RWPE1 (cell line): ENCODE measurements at places on chromosomes 5 and 9.

GRCh38 chr5:128815201-128815600 is 150.1 kb upstream of the SLC27A6 start:
- DNase-seq = no peak

GRCh38 chr9:350384-350783 is 135.7 kb downstream of the DOCK8 start:
- no peak for DNase-seq

- peak; percentile 46 for DNase-seq
Measured at GRCh38 chr9:76987594-76988200, 31.8 kb upstream of the FOXB2 start.

DNA sequence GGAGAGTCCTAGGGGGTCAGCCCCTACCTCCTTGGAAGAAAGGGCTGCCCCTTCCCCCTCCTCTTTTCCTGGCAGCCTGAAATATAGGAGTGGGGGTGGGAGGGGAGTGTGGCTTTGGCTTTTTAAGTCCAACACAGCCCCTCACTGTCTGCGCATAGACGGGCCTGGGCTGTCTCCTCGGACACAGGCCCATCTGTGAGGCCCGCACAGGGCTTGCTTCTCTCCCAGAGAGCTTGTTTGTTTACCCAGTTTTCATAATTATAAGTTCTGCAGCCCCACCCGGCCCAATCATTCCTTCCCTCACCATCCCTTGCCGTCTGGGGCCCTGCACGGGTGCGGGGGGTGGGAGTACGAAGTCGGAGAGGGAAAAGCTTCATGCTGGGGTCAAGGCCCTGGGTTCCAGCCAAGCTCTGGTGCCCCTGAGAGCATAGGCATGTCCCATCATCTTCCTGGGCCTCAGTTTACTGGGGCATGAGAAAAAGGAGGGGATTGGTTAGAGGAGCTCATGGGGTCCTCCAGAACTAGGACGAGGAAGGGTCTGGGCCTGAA is 54.0 kb upstream of the STXBP1 start:
- DNase-seq = no peak

DNA sequence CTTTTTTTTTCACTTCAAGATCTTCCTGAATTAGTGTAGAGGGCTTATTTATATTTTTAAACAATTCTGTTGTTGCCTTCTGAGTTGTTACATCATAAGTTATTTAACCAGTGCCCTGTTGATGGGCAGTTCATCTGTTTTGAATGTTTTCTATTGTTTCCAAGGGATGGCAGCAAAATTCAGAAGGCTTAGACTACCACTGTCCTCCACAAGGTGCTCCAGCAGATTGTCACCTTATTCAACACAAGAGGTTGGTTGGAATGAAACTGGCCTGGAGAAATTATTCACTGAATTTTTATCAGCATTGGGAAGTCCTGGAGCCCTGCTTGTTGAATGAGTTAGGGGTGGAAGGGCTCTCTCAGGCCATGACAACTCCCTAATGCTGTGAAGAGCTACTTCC is 1.3 kb upstream of the KLHL9 start:
- no peak for DNase-seq

- no peak for DNase-seq
Measured at GRCh38 chr5:164680812-164681520, 1175.5 kb downstream of the MAT2B start.

DNA sequence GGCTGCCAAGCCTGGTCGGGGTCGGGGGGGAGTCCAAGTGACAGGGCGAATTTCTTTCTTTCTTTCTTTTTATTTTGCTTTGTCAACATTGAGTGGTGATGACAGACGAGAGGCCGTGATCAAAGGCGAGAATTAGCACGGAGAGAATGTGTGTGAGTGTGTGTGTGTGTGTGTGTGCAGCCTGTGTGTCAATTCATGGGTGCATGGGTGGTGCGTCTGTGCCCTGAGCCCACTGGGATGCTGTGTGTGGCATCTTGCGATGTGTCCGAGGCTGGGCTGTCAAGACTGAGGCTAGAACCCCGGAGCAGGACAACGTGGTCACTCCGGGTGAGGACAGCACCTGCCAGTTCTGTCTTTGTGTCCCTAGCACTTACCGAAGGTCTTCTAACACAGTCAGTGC is 4.7 kb upstream of the FIBCD1 start:
- DNase-seq = no peak

- no peak for DNase-seq
Measured at GRCh38 chr5:141864371-141865370, 13.5 kb downstream of the PCDH1 start.

GRCh38 chr5:88813805-88814575 is 69.0 kb downstream of the MEF2C start:
- no peak for DNase-seq

- DNase-seq = no peak
Measured at GRCh38 chr9:3629495-3629894, 103.7 kb upstream of the RFX3 start.

- no peak for DNase-seq
Measured at GRCh38 chr5:37665889-37666288, 174.0 kb downstream of the GDNF start.

DNA sequence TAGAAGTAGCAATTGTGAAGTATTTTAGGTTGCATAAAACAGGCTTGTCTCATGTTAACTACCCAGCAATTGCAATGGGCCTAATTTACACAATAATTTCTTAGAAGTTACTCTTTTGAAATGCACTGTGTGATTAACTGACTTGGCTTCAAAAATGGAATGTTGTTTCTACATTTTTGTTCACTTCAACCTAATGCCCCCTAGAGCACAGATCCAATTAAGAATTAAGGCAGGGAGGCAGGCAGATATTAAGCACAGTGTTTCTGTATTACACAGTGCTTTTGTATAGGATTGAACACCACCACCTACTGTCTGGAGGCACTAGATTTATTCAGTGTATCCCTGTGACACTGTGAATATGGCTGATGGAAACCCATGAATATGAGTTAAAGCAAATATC is 302.1 kb downstream of the FBXL17 start:
- DNase-seq = no peak

- DNase-seq = no peak
Measured at GRCh38 chr5:56482363-56482762, 249.2 kb upstream of the ANKRD55 start.

- DNase-seq = no peak
Measured at GRCh38 chr9:130699047-130699446, 5.5 kb downstream of the EXOSC2 start.

- DNase-seq = no peak
Measured at GRCh38 chr5:89203611-89204010, 320.6 kb upstream of the MEF2C start.

- peak; percentile 63 for DNase-seq
Measured at GRCh38 chr5:128271859-128272464, 188.4 kb downstream of the SLC12A2 start.

GRCh38 chr9:16726718-16727451 is 143.6 kb downstream of the BNC2 start:
- DNase-seq = peak; percentile 50

DNA sequence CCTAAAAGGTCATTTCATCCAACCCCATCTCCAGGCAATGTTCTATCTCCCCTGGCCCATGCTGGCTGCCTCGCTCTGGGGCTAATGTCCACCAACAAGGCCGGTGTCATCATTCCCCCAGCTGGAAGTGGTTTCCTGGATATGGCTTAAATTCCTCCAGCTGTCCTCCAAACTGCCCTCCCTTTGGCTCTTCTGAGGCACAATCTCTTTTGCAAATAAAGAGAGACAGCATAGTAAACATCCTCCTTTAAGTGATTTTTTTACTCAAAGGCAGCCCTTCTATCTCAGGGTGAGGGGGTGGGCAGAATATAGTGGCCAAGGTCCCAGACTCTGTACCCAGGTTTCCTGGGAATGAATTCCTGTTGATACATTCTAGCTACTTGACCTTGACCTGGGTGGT is 117.4 kb upstream of the PANK3 start:
- no peak for DNase-seq

DNA sequence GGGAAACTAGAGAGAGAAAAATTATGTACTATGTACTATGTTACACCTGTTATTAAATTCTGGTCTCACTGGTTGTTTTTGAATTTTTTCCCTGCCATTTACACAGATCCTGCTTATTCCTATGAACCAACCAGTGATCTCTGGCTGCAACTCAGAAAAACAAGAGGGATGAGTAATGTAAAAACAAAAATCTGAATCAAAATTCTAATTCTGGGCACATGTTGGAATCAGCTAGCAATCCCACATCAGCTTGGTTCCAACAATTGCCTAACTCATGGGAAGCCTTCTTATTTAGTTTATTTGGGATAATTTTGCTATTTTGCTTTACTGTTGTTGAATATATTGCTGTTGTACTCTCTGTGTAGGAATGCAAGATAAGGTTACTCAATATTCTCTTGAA is 78.3 kb downstream of the PLK2 start:
- no peak for DNase-seq

- peak; percentile 99 for DNase-seq
Measured at GRCh38 chr9:112333639-112334431, 416 bp upstream of the PTBP3 start.

GRCh38 chr5:88834499-88834898 is 48.5 kb downstream of the MEF2C start:
- no peak for DNase-seq

GRCh38 chr9:115862021-115862420 is 291.6 kb upstream of the PAPPA start:
- no peak for DNase-seq

GRCh38 chr5:11640158-11640873 is 263.9 kb downstream of the CTNND2 start:
- DNase-seq = no peak

DNA sequence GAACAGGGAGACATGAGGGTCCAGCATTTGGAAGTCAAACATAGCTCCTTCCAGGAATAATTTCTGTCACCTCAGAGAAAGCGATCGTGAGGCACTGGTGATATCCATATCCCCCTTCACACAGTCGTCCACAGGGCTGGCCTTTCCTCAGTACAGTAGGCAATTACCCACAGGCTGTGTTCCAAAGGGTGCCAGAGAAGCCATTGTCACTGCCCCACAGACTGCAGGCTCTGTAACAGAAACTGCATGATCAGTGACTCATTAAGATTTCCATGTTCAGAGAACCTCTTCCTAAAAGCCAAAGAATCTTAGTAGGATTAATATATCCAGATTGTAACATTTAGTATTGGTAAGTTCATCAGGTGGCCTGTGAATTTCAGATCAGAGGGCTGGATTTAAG is 127.6 kb downstream of the RPS23 start:
- DNase-seq = no peak

- no peak for DNase-seq
Measured at GRCh38 chr5:73682176-73682575, 56.2 kb downstream of the ARHGEF28 start.
